Suppressor macrophage treated with lipopolysaccharide for 1 hour (primary cell): ENCODE measurements at places on chromosomes 1 and 21.

GRCh38 chr1:209659909-209660308 lies 7.7 kb upstream of the LAMB3 start:
- DNase-seq, result peak; percentile 96

DNA sequence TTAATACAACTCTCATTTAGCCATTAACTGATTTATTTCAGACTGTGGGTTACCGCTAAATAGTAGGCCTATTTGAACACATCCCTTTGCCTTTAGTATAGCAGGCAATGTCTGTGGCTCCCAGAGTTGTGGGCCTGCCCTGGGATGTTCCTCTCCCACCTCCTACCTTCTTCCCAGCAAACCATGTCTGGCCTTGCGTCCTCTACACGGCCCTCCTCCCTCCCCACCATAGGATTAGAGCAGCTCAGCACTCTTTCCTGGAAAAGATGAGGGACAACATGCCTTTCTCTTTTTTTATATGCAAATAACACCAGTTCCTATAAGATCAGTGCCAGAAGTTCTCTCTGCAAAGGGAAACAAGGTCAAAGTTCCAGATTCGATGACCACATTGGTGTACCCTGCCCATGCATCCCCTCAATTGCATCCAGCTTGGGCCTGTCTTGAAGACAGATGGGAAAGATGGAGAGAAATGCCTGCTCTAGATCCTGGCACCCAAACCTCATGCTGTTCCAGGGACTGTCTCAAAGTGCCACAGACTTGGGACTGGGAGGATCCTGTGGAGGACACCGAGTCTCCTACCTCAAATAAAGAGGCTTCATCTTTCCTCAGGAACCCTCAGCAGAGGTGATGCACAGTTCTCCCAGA lies 57.2 kb downstream of the CD46 start:
- no peak for DNase-seq

- no peak for DNase-seq
These were observed 186.8 kb downstream of the SMYD3 start for GRCh38 chr1:246320286-246320685.

DNA sequence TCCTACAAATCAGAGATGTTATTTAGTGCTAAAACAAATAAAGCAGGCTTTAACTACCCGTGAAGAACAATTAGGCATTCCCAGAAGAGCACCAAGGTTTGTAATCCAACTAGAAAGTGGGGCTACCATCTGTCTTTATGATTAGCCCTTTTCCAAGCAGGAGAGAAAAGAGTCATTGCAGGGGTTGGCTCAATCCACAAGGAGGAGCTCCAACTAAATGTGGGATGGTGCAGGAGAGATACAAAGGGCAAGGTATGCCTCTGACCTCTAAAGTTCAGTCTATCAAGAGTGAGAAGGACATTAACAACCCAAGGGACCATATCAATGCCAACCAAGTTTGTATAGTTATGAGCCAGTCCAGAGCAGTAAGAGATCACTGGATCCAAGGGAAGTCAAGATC lies 382.7 kb upstream of the DUSP10 start:
- DNase-seq, result no peak

GRCh38 chr1:245938046-245938435 lies 569.0 kb downstream of the SMYD3 start:
- no peak for DNase-seq

DNA sequence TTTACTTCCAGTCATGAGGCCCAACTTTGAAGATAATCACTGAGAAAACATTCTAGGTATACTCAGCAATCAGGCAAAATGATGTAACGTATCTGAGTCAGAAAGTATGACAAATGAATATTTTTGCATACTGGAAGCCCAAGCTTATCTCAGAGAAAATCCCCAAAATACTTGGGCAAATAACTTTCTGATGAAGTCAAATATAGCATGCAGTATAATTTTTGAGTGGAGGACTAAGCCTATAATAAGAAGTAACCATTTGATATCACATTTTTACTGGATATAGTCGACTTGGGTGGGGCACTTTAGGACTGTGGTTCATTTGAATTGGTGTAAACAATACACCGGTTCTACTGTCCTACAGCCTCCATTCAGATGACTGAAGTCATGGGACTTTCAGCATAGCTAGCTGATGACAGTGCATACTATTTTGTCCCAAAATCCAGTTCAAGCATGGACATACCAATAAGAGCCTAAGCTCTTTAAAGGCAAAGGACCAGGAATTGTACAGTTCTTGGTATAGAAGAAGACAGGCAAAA lies 2.3 kb upstream of the GADD45A start:
- DNase-seq, result peak; percentile 94

DNA sequence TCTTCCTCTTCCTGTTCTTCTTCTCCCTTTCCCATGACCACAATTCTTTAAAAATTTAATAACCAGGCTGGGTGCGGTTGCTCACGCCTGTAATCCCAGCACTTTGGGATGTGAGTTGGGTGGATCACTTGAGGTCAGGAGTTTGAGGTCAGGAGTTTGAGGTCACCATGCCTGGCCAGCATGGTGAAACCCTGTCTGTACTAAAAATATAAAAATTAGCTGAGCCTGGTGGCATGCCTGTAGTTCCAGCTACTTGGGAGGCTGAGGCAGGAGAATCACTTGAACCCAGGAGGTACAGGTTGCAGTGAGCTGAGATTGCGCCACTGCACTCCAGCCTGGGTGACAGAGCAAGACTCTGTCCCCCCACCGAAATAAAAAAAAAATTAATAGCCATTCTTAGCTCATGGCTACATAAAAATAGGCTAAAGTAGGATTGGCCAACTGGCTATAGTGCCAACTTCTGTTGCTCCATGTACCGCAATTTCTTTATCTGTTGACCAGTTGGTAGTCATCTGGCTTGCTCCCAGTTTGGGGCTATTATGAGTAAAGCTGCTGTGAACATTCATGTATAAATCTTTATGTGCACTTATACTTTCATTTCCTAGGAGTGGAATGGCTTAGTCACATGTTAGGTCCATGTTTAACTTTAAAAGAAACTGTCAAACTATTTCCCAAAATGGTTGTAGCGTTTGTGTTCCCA lies 136.3 kb downstream of the PEX14 start:
- DNase-seq, result no peak

- no peak for DNase-seq
These were observed 111.4 kb downstream of the NFIA start for GRCh38 chr1:61193808-61194207.

DNA sequence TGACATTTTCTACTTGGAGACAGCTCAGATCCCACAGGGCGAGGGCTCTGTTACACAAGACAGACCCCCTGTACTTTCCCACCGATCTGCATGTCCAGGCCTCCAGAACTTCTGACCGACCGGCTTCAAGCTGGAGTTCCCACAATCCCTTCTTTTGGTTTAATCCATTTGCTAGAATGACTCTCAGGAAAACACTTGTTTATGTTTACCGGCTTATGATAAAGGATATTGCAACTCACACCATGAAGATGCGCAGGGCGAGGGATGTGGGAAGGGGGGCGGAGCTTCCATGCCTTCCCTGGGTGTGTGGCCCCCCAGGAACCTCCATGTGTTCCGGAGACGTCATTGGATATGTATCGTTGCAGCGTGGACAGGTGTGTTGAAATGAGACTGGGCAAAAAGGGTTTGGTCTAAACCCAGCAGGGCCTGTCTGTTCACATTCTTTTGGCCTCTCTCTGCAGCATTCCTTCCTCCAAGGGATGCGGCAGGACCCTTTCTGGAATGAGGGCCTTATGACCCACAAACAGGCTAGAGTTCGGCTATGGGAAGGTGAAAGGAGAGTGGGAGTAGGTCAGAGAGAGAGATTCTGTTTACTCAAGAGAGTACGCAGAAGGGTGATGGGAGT lies 7.5 kb upstream of the IGSF5 start:
- no peak for DNase-seq

DNA sequence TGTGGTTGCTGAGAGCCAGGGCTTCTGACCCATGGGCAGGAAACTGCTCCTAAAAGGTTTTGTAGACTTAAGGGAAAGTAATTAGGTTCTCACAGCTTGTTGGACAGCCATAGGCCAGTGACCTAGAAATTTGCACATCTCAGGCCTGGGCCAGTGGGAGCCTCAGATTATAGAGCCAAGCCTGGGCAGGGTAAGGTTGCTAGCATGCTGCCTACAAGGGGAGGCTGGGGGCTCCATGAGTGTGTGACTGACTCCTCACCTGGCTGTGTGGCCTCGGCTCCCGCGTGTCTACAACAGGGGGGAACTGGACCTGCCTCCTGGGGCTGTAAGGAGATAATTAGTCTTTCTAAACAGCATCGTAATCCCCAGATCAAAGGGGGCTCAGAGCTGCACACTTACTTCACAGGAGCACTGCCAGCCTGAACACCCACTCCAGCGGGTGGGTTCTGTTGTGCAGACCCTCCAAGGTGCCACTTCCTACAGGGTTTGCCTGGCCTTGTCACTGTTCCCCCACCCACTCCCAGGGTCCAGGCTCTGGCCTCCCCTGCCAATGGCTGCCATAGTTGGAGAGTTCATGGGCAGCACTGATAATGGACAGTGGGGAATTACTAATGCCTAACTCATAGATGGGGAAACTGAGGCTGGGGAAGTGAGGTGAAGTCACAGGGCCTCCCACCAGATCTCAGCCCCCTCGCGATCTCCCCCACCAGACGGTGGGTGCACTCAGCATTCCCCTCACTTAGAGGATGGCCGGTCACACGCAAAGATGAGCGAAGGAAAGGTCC lies 230.4 kb upstream of the TMEM51 start:
- DNase-seq, result no peak

DNA sequence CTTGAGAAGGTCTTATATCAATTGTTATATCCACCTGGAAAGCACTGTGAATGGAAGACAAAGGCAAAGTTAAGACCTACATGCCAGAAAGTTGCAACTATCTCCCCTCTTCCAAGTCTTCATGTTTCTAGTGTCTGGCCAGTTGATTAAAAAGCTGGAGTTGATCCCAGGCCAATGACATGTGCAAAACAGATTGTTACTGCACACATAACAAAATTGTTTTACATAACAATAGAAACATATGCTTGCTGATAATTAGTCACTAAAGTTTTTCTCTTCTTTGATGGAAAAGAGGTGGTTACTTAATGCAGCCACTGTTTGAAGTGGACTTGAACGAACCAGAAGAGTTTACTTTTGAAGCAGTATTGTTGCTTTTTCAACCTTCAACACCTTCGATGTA lies 158.2 kb downstream of the TGFBR3 start:
- no peak for DNase-seq

DNA sequence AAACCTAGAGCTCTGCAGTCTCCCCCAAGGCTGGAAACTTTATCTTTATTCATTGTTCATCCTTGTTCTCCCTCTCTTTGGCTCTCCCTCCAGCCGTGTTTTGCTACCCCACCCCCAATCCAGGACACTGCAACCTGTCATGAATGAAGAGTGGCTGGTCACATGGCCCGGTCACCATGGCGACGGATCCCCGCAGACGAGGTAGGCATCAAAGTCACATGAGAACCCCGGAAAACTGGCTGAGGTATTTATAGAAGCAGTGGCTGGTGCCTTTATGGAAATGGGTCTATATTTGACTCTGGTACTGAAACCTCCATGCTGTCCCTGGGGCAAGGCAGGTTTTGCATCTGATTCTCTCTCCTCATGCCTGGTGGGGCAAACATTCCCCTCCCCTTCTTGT lies 13.4 kb upstream of the SLC6A17 start:
- no peak for DNase-seq

DNA sequence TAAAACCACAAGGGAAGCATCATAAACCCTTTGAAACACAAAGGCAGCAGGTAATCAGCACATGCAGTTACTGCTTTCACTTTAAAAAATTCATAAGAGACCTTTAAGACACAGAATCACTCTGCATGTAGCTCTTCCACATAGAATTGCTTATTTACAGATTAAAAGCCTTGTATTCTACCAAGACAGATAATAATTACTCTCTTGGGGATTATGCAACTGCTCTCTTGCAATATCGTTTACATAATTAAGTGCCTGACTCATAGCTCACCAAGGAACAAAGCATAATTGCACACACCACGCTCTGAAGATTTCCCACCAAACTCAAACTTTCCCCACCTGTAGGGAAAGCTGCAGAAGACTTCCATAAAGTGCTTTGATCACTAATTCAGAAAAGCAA lies 87.9 kb downstream of the VAV3 start:
- DNase-seq, result peak; percentile 81

- no peak for DNase-seq
These were observed 29.4 kb downstream of the SNX27 start for GRCh38 chr1:151641229-151641628.

GRCh38 chr1:64508629-64509028 lies 38.7 kb downstream of the CACHD1 start:
- DNase-seq, result no peak

- DNase-seq, result no peak
These were observed 5.8 kb upstream of the SSR2 start for GRCh38 chr1:156026588-156026987.

DNA sequence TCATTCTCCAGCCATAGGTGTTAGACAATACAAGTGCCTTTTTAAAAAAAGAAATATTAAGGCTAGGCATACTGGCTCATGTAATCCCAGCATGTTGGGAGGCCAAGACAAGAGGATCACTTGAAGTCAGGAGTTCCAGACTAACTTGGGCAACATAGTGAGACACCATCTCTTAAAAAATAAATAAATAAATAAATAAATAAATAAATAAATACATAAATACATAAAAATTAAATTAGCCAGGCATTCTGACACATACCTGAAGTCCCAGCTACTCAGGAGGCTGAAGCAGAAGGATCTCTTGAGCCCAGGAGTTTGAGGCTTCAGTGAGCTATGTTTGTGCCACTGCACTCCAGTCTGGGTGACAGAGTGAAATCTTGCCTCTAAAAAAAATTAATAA lies 85.8 kb upstream of the ATP1B1 start:
- DNase-seq, result no peak

GRCh38 chr21:45853703-45854342 lies 127.7 kb upstream of the COL6A1 start:
- DNase-seq, result no peak

DNA sequence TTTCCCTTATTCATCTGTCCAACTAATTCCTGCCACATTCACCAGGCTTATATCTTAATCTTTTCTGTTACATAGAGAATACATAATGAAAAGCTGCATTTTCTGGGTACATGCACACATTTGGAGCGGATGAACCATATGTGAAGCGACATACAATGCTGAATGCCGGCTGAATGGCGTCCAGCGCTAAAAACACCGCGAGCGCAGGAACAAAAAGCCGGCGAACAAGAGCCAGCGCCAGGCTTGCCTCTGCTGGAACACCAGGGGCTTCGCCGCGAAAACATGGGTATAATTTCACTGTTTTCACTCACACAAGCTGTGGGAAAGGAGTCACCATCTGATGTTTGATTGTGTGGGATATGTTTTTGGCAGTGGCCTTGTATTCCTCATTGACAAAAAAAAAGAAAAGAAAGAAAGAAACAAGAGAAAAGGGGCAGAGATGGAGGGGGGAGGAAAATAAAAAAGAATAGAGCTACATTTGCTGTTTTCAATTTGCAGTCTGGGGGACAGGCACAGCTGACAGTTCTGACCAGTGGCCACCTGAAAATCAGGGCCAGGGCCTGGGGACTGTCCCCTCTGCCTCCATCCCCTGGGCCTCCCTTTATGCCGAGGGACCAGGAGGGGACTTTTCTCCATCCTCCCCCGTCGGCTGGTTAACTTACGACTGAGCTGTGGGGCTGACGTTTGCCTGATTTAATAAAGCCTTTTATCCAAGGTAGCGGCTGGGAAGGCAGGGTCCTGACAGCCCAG lies 70.2 kb upstream of the OLIG2 start:
- DNase-seq, result no peak

- peak; percentile 87 for DNase-seq
These were observed 10.3 kb upstream of the FHAD1 start for GRCh38 chr1:15236746-15237145.
